ENCODE measurements at places on chromosomes 2 and 18.

DNA sequence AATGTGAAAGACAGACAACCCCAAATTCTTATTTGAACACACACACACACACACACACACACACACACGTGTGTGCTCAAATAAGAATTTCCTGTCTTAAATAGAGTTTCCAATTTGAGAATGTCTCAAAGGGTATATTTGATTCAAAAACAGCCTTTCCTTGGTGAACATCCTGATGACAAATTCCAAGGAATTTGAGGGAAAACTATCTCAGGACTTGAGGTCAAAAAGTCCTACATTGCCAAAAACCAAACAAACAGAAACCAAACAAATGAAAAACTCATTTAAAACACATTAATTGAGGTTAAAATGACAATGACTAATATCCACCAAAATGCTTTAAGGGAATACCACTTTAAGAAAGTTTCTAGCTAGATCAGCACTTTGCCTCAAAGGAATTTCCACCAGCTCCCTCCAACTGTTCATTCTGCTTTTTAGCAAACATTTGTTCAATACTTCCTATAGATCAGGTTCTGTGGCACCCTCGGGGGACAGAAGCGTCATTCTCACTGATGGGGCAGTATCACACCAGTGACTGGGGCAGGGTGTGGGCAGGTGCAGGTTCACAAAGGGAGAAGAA lies 232.1 kb upstream of the TRIB2 start:
- no peak for DNase-seq

DNA sequence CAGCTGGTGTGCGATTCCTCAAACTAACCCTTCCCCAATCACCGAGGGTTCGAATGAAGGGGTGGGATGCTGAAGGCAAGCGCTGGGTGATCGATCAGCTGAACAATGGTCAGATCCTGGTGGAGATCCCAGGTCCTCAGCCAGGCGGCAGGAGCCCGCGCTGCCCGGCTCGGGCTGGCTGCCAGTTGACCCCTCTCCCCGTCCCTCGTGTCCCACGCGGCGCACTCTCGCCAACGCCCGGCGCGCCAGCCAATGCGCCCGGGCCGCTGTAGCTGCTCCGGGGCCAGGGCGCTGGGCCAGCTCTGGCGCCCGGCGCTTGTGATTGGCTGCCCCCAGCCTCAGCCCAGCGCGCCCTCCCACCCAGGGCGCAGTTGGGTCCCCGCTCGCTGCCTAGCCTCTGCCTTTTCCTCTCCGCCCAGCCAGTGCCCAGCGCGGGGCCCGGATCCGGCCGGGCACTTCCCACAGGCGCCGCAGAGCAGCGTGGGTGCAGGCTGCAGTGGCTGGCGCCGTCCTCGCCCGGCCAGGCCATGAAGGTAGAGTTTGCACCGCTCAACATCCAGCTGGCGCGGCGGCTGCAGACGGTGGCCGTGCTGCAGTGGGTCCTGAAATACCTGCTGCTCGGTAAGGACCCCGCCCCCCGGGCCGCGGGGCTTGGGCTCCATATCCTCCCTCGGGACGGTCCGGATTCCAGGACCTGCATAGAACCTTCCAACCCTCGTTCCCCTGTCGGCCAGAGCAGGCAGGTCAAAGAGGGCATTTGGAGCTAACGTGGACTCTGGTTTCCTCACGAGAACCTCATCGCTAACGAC lies at the start of gene MOGAT1:
MOGAT1 (plus strand) TSS at position 400 of the 809 bp plus-strand sequence; CDS start at position 528, 128 bp downstream.
- no peak for DNase-seq

GRCh38 chr2:219445220-219445640 lies 10.6 kb downstream of the SPEG start:
- DNase-seq: no peak

GRCh38 chr2:229463841-229464346 lies 192.8 kb upstream of the PID1 start:
- no peak for DNase-seq

DNA sequence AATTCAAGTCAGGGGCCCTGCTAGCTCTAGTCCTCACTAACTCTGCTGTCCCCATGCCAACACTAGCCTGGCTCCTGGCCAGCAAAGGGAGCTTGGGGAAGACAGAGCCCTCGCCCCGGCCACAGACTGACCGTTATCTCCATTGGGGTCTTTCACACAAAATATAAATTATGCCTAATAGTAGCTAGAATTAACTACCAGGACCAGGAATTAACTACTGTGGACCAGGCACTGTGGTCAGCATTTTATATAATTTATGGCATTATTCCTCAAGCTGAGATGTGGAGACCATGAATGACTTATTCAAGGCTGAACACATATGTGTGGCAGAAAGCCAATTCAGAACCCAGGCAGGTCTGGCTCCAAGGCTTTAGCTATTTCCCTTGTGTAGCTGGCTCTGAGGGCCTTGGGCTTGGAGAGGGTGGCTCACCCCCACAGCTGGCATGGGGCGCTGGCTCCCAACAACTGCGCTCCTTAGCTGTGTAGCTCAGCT lies 49.2 kb downstream of the CELF4 start:
- no peak for DNase-seq
